Chondrocyte (in vitro differentiated cells): ENCODE measurements at places on chromosomes 12 and 14. TPM values are rescaled to one million over a fixed set of nuclear protein-coding genes. Genes with fewer than 3 reads are reported as not detected.
A peak's percentile ranks its signal among the peaks of the same experiment; 100 is the strongest.

NGB gene
- total RNA-seq, result not detected in 3 replicates

SMIM41 gene
- not detected in 3 replicates for total RNA-seq

RNASE7 gene
- total RNA-seq, result not detected in 3 replicates

KRT7 gene
- total RNA-seq, result 187 to 277 TPM (median 266 TPM) in 3 replicates

DNA sequence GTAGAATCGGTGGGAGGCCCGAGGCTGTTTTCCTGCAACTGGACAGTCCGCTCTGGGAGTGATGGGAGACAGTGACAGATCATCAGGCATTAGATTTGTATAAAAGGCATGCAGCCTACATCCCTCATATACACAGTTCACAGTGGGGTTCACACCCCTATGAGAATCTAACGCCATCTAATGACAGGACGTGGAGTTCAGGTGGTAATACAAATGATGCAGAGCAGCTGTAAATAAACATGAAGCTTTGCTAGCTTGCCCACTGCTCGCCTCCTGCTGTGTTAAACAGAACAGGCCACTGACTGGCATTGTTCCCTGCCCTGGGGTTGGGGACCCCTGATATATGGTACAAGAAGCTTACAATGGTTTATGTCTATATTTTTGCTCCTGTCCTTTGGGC, 179.0 kb downstream of the LRFN5 start:
- H3K27me3 ChIP-seq, result no peaks in the 10 kb centered on the region
- no peaks in the 10 kb centered on the region for H3K36me3 ChIP-seq
- no peak for DNase-seq
- no peak overlapping the region for H3K27ac ChIP-seq

DNA sequence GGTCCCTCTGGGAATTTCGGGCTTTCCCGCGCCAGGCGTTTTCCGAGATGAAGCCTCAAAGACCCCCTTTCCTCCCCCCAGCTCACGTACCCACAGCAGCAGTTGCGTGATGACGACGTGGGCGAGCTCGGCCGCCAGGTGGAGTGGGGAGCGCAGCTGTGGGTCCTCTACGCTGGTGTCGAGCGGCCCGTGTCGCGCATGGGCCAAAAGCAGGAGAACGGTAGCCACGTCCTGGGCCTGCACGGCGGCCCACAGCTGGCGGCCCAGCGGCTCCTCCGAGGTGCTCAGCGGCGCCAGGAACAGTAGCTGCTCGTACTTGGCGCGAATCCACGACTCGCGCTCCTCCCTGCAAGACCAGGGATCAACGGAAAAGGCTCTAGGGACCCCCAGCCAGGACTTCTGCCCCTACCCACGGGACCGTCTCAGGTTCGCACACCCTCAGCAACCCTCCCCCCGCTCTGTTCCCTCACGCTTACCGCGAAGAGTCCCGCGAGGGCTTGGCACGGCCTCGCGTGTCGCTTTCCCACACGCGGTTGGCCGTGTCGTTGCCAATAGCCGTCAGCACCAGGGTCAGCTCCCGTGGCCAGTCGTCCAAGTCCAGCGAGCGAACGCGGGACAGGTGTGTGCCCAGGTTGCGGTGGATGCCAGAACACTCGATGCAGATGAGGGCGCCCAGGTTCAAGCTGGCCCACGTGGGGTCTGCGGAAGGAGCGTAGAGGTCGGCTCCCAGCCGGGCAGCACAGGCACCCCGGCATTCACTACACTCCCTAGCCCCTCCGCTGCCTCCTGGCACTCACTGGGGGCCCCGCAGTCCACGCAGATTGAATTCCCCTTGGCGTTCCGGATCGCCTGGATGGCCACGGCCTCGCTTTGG, 11.4 kb downstream of the AGAP2 start:
- peak overlapping the region; percentile 96 for H3K4me3 ChIP-seq
- H3K27me3 ChIP-seq, result peaks cover 3% of the 10 kb centered on the region
- peaks cover 13% of the 10 kb centered on the region for H3K4me1 ChIP-seq
- DNase-seq, result no peak
- H3K36me3 ChIP-seq, result peaks cover 2% of the 10 kb centered on the region

DNA sequence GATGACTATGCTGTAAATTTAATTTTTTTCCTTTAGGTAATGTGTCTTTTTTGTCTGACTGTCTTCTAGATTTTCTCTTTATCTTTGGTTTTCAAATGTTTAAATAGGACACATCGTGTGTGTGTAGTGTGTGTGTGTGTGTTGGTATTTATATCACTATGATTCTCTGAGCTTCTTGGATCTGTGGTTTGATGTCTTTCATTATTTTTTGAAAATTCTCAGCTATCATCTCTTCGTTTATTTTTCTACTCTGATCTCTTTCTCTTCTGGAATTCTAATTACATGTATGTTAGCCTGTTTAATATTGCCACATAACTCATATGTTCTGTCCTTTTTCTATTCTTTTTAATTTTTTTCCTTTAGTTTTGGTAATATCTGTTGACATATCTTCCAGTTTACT, 73.5 kb upstream of the OR10AD1 start:
- no peaks in the 10 kb centered on the region for H3K4me1 ChIP-seq
- H3K4me3 ChIP-seq, result no peak overlapping the region
- H3K36me3 ChIP-seq, result no peaks in the 10 kb centered on the region
- peaks cover 39% of the 10 kb centered on the region for H3K27me3 ChIP-seq
- no peak overlapping the region for H3K27ac ChIP-seq

DNA sequence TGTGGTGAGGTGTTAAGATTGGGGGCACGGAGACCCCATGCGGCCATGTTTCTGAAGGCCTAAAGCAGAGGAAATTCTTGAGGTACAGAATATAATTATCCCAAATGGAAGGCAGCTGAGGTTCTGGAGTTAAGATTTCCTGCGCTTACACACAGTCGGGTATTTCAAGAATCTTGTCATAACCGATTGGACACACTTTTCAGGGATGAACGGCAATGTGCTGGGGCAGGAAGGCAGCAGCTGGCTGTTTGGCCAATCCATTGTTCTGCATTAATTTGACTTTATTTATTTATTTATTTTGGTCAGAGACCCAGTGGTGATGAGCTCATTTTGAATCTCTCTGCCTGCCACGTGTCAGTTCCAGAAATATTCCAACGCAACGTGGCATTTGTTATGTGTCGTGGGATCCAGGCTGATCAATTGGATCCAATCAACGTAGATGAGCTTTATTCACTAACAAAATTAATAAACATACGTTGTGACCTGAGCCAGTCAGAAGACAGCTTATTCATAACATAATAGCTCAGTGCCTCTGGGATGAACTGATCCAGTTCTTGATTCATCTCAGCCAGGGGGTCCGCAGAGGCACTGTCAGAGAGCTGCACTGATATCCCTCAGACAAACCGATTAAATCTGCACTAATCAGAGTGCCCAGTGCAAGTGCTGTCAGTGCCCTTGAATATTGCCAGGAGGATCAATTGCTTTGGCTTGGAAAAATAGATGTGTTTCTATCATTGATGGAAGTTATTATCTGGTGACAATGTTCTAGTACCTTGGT, 181.0 kb downstream of the KTN1 start:
- DNase-seq, result no peak
- H3K36me3 ChIP-seq, result peaks cover 2% of the 10 kb centered on the region
- H3K4me3 ChIP-seq, result no peak overlapping the region
- H3K27ac ChIP-seq, result no peak overlapping the region
- peaks cover 8% of the 10 kb centered on the region for H3K27me3 ChIP-seq
- no peaks in the 10 kb centered on the region for H3K4me1 ChIP-seq

- no peaks in the 10 kb centered on the region for H3K36me3 ChIP-seq
- peak; percentile 72 for DNase-seq
- peak within 1 kb of the TSS; percentile 64 for H3K4me3 ChIP-seq
- peaks cover 22% of the 10 kb centered on the region for H3K4me1 ChIP-seq
- no peak within 1 kb of the TSS for H3K27ac ChIP-seq
- peaks cover 69% of the 10 kb centered on the region for H3K27me3 ChIP-seq
Measured at GRCh38 chr14:47675466-47676314, at the start of gene MDGA2. MDGA2 (minus strand) TSS chr14:47675605.

DNA sequence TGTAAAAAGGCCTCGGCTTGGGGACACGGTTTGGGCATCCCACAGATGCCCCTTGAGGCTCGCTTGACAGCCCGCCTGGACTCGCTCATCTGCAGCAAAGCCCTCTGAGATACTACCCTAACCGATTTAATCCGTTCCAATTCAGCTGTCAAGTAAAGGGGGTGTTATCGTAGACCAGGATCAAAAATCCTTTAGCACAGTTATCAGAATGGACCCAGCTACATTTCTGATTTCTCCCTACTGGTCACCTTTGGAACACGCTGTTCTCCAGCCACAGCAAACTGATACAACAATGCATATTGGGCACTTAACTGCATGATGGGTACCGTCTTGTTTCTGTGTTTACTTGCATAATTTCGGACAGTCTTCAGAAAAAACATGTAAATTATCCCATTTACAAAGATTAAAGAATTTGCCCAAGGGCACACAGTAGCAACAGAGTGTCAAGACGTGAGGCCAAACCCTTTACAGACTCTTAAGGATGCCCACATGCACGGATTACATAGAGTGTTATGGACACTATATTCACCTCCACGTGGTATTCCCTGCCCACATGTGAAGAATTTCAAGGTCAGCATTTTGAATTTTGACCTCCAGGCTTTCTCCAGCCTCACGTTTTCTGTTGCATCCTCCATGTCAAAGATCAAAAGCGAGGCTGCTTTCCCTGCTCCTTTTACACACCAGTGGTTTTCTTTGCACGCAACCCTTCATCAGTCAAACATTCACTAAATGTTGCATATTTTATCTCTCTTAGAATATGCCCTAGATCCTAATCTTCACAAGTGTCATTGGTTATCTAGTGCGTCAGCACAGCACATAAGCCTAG, 3.2 kb upstream of the DUSP6 start:
- no peaks in the 10 kb centered on the region for H3K36me3 ChIP-seq
- peak overlapping the region; percentile 85 for H3K4me3 ChIP-seq
- H3K4me1 ChIP-seq, result peaks cover 33% of the 10 kb centered on the region
- peak overlapping the region; percentile 96 for H3K27ac ChIP-seq
- H3K27me3 ChIP-seq, result no peaks in the 10 kb centered on the region
- DNase-seq, result no peak

- DNase-seq, result peak; percentile 86
- peak within 1 kb of the TSS; percentile 36 for H3K27ac ChIP-seq
- peaks cover 25% of the 10 kb centered on the region for H3K27me3 ChIP-seq
- H3K4me3 ChIP-seq, result peak within 1 kb of the TSS; percentile 75
- no peaks in the 10 kb centered on the region for H3K36me3 ChIP-seq
Measured at GRCh38 chr12:55707841-55708694, at the start of gene ITGA7. ITGA7 (minus strand) TSS chr12:55707904; CDS start chr12:55707682, 222 bp downstream.

- no peaks in the 10 kb centered on the region for H3K27me3 ChIP-seq
- DNase-seq, result no peak
- no peak overlapping the region for H3K27ac ChIP-seq
- no peaks in the 10 kb centered on the region for H3K36me3 ChIP-seq
- H3K4me3 ChIP-seq, result no peak overlapping the region
- no peaks in the 10 kb centered on the region for H3K4me1 ChIP-seq
Measured at GRCh38 chr12:44696542-44696941, 179.6 kb downstream of the NELL2 start.

DNA sequence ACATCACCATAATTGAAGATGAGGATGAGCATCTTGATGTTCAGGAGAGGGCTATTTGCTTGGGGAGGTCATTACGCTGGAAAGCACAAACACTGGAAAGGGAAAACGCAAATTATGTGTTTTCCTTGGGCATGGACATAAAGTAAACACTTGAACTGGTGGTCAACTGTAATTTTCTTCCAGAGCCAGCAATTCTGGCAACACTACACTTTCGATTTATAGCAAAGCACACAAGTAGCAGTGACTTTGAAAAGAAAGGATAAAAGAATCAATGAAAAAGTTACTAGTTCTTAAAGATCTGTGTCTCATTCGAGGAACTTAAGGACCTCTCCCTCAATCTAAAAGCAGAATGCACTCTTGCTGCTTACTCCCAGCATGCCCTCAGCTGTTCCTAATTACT, 2.2 kb downstream of the CLEC14A start:
- H3K4me3 ChIP-seq, result no peak overlapping the region
- peaks cover 32% of the 10 kb centered on the region for H3K27me3 ChIP-seq
- H3K4me1 ChIP-seq, result peaks cover 4% of the 10 kb centered on the region
- no peak overlapping the region for H3K27ac ChIP-seq
- no peak for DNase-seq
- no peaks in the 10 kb centered on the region for H3K36me3 ChIP-seq

DNA sequence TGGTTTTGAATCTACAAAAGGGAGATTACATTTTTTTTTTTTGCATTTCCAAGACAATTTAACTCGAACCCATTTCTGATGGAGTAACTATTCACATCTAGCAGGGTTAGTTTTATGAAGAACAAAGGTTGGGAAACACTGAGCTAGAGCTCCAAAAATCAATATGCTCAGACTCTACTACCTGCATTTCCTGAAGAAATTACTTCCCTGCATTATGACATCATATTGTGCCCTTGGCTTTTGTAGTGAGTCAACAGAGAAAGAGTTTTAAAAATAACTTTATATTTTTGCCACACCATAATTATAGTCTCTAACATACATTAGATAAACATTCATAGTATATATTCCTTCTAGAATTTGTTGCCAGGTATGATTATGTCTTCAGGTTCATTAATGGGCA, 14.8 kb downstream of the GRIP1 start:
- H3K36me3 ChIP-seq, result no peaks in the 10 kb centered on the region
- no peak overlapping the region for H3K27ac ChIP-seq
- no peak overlapping the region for H3K4me3 ChIP-seq
- H3K27me3 ChIP-seq, result no peaks in the 10 kb centered on the region

DNA sequence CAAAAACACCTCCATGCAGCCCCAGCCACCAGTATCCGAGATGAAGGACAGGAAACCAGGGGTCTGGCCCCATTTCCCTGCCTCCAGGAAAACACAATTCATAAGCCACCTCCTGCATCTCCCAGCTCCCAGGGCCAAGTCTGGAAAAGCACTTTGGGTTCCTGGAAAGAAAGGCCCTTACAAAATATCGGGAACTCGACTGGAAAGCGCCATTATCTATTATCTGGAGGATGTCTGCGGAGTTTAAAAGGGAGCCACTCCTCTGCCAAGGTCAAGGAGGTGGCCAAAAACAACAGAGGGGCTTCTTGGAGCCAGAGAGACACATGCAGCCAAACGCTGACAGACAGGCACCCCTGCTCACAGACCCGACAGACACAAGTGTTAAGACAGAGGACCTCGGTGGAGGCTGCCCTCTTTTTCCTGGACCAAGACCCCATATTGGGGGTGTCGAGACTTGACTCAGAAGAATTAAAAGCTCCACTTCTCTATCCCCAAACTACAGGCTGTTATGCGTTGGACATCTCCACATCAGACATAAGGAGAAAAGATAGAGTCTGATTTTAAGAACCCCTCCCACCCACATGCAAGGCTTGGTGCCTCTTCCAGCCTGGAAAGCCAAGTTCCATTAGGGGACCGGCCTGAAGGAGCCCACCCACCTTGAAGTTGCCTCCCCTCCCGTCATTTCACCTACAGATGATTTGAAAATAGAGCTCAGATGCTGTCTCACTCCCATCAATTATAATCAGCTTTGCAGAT, 9.6 kb downstream of the ACTN1 start:
- peak overlapping the region; percentile 95 for H3K27ac ChIP-seq
- DNase-seq, result peak; percentile 39
- H3K4me3 ChIP-seq, result peak overlapping the region; percentile 55

GRCh38 chr12:59548930-59549329, 46.9 kb upstream of the SLC16A7 start:
- DNase-seq, result no peak
- H3K4me1 ChIP-seq, result no peaks in the 10 kb centered on the region
- H3K27ac ChIP-seq, result no peak overlapping the region
- peaks cover 14% of the 10 kb centered on the region for H3K27me3 ChIP-seq
- no peaks in the 10 kb centered on the region for H3K36me3 ChIP-seq
- H3K4me3 ChIP-seq, result no peak overlapping the region

GRCh38 chr12:92585115-92585727, 117.6 kb upstream of the PLEKHG7 start:
- DNase-seq, result no peak
- no peaks in the 10 kb centered on the region for H3K36me3 ChIP-seq
- no peaks in the 10 kb centered on the region for H3K27me3 ChIP-seq

GRCh38 chr14:94284221-94284620, 8.8 kb downstream of the SERPINA10 start:
- no peaks in the 10 kb centered on the region for H3K4me1 ChIP-seq
- H3K27ac ChIP-seq, result no peak overlapping the region
- DNase-seq, result no peak
- H3K36me3 ChIP-seq, result no peaks in the 10 kb centered on the region
- H3K27me3 ChIP-seq, result peaks cover 12% of the 10 kb centered on the region
- H3K4me3 ChIP-seq, result no peak overlapping the region
